Lung (tissue), 17 donors: ENCODE measurements at places on chromosomes 6 and 20. TPM values are rescaled to one million over a fixed set of nuclear protein-coding genes. Genes with fewer than 3 reads are reported as not detected.

GRCh38 chr20:9490631-9491030 is 23.8 kb upstream of the LAMP5 start:
- no peaks in the 10 kb centered on the region for H3K27me3 ChIP-seq
- H3K4me3 ChIP-seq = no peak overlapping the region
- no peaks in the 10 kb centered on the region for H3K36me3 ChIP-seq
- H3K27ac ChIP-seq = no peak overlapping the region
- no peaks in the 10 kb centered on the region for H3K4me1 ChIP-seq

DNA sequence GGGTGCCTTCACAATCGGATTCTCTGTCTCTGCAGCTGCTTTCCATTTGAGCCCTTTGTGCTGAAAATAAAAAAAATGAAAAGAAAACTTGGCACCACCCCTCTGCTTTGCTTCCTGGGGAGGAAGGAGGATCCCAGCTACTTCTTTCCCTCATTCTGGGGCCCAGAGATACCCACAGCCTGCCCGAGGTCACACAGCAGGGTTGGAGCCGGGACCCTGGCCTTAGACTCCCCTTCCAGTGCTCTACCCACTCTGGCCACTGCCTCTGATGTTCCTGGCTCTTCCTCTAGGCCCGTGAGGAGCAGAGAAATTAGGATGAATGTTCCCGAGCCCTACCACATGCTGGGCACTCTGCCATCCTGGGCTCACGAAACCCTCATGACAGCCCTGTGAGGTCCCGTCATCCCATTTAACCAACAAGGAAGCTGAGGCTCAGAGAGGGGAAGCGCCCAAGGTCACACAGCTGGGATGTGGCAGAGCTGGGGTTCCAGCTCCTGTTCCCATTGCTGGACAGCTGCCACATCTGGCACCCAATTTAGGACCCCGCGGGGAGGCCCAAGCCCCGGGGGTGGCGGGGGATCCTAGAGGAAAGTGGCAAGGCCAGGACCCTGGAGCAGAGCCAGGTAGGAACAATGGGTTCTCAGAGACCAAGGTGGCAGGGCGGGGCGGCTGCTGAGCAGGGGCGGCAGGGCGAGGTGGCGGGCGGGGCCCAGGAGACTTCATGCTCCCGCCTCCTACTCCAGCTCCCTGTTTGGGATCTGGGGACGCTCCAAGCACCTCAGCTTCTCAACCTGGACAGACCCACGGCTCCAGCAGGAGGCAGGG is 76.6 kb downstream of the CEBPB start:
- DNase-seq = peak; percentile 82
- peaks cover 11% of the 10 kb centered on the region for H3K4me1 ChIP-seq
- no peaks in the 10 kb centered on the region for H3K36me3 ChIP-seq
- H3K27me3 ChIP-seq = no peaks in the 10 kb centered on the region

- no peak overlapping the region for H3K27ac ChIP-seq
- H3K4me1 ChIP-seq = no peaks in the 10 kb centered on the region
- no peak for DNase-seq
Observed at GRCh38 chr6:119523556-119523955, 174.0 kb upstream of the MAN1A1 start.

GRCh38 chr6:157289764-157290163 is 33.6 kb downstream of the TMEM242 start:
- H3K36me3 ChIP-seq = peaks cover 12% of the 10 kb centered on the region
- no peak overlapping the region for H3K4me3 ChIP-seq
- no peaks in the 10 kb centered on the region for H3K4me1 ChIP-seq
- no peak overlapping the region for H3K27ac ChIP-seq
- DNase-seq = no peak

- no peak overlapping the region for H3K27ac ChIP-seq
- H3K36me3 ChIP-seq = no peaks in the 10 kb centered on the region
- DNase-seq = no peak
- H3K4me1 ChIP-seq = no peaks in the 10 kb centered on the region
Observed at GRCh38 chr20:3711484-3711941, 887 bp downstream of the SIGLEC1 start.

DNA sequence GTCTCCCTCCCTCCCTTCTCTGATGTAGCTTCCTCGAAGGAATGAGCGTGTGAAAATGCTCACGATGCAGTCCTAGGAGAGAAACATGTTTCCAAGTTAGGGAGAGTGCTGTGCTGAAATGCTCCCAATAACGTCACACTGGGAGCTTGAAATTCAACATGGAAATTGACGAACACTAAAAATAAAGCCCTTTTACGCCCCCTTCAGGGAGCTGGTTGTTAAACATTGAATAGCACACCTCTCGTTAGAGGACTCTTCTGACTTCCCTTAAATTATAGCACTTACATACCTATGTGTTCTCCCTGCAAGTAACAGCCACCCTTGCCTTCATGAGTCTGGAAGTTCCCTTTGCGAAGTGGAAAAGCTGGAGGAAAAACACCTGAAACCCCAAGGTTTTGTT is 88.6 kb downstream of the BFSP1 start:
- DNase-seq = peak; percentile 8
- no peaks in the 10 kb centered on the region for H3K36me3 ChIP-seq
- H3K27ac ChIP-seq = no peak overlapping the region
- H3K4me1 ChIP-seq = no peaks in the 10 kb centered on the region

GRCh38 chr20:17538517-17539170 is 7.5 kb upstream of the BFSP1 start:
- DNase-seq = no peak
- H3K27me3 ChIP-seq = no peaks in the 10 kb centered on the region
- peaks cover 9% of the 10 kb centered on the region for H3K4me1 ChIP-seq
- no peak overlapping the region for H3K27ac ChIP-seq
- H3K36me3 ChIP-seq = no peaks in the 10 kb centered on the region
- no peak overlapping the region for H3K4me3 ChIP-seq

DNA sequence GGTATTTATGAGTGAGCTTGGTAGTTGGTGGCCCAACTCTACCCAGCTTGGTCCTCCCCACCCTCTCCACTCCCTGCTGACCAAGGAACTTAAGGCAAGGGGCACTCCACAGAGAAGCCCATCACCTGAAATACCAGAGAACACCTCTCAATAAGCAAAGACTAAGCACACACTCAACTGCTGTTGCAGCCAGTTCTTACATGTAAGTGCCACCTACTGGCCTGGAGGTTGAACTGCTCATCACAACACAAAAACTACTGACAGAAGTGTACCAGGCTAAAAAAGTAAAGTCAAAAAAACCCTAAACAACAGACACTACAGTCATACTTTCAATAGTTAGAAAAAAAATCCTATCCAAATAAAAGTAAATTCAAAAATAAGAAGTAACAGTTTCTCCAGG is 146.2 kb downstream of the FAM83B start:
- no peak overlapping the region for H3K4me3 ChIP-seq
- no peak for DNase-seq
- no peak overlapping the region for H3K27ac ChIP-seq
- no peaks in the 10 kb centered on the region for H3K4me1 ChIP-seq
- H3K27me3 ChIP-seq = no peaks in the 10 kb centered on the region

Gene HLA-DRB5
- 6.4 TPM for total RNA-seq

Gene C6orf47
- 18.9 TPM for total RNA-seq
